ENCODE measurements at places on chromosomes 5 and 9.
A peak's percentile ranks its signal among the peaks of the same experiment; 100 is the strongest.

DNA sequence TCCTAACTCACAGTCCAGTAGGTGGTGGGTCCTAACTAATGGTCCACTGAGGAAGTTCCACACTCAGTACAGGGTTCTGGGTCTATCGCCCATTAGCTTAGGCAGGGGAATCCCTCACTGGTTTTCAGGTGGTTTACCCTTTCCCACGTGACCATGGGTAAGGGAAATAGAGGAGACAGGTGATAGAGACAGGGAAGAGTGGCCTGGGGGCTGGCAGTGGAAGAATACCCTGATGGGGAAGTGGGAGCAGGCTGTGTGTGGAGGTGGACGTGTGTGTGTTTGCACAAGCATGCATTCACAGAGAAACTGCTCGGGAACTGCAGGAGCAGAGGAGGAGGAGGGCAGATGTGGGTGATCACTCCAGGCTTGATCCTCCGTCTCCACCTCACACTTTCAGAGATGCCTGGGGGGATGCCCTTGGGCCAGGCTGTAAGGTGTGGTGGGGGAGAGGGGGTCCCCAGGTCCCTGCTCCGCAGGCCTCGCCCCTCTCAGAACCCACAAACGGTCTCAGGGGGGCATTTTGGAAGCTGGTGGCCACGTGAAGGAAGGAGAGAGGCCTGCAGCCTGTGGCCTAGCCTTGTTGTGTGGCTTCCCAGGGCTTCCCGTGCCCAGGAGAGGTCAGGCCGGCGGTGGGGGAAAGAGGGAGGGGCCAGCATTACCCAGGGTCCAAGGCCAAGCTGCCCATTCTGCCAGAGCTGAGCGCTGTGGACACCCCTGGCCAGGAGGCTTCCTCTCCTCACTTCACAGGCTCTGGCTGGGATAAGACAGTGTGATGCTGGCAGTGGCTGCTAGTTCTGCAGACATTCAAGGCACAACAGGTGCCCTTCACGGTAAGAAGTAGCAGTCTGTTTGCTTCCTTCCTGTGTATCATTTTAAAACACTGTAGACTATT lies 80.0 kb downstream of the OTULIN start:
- DNase-seq: no peak

DNA sequence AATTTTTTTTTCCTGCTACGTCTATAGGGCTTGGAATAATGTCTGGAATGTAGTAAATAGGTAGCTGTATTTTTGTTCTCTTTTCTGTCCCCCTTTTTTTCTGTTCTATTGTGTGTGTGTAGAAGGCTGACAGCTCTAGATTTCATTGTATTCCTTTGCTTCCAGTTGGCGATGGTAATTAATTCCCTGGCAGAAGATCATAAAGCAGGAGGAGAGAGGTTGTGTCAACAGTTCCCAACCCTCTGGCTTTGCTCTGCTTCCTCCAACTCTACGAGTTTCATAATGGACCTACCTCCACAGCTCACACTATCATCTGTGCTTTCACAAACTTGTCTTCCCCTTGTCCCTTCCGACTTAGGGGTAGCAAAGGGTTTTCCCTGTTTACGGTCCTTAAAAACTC lies 117.9 kb upstream of the CDH18 start:
- DNase-seq: no peak

- no peak for DNase-seq
Observed at GRCh38 chr5:20654033-20654432, 666.0 kb upstream of the CDH18 start.

GRCh38 chr9:129483415-129484351 lies 137.2 kb downstream of the C9orf50 start:
- DNase-seq: peak; percentile 67

DNA sequence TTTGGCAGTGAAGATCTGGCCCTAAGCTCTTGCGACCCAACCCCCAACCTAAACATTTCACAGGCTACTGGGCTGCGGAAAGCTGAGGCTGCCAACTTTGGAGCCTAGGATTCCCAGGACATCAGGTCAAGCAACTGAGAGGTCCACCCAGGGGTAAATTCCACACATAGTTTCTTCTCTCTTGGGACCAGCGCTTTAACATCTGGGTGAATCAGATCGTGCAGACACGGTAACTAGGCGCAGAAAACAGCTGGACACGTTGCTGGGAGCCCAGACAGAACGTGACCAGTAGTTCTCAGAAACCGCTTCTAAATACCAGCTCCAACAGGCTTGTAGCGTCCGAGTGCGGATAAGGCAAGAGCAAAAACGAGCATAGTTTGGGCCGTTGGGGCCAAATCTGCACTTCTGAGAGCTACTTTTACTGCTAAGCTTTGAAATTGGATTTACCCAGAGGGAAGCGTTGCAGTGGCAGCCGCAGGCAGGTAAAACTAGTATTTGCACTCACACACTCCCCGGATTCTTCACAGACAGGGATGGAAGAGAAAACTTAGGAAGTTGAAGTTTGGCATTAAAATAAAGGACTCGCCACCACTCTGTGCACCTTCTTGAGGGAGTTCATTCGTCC lies 11.8 kb downstream of the ITGA1 start:
- peak; percentile 88 for DNase-seq

DNA sequence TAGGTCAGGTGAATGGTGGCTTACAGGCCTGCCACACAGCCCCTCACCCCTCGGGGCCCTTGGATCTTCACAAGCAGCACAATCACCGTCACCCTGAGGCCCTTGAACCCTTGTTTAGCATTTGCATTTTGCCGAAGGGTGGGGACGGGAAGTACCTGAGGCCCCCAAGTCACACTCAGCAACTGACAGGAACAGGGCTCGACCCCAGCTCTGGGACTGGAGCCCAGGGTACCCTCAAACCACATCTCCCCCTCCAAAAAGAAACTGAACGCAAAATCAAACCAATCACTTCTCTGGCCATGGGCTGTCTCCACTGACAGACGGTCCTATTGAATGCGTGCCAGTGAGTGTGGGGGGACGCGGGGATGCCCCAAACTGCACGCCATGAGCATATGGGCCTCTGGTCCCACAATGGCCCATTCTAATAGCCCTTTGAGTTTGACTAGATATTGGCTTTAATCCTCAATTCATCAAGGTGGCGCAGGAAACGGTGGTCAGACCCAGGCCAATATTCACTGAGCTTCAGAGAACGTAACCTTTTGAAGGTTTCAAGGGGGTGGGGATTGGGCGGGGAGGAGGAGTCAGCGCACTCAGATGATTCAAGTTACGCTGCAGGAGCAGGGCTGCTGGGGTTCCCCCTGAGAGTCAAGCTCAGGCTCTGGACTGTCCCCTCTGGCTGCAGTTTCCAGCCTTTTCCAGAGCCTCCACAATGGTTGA lies 176.0 kb downstream of the DAB2IP start:
- DNase-seq: no peak

- no peak for DNase-seq
Observed at GRCh38 chr5:135954899-135955298, at the start of gene LECT2. Gene LECT2 (minus strand): TSS chr5:135954983. CDS start chr5:135954833, 150 bp downstream.

- no peak for DNase-seq
Observed at GRCh38 chr9:83930881-83931280, 9.6 kb upstream of the KIF27 start.
